ENCODE measurements at places on chromosomes 6 and 20.

- no peak for DNase-seq
Observed at GRCh38 chr20:44572551-44573500, 9.6 kb upstream of the PKIG start.

DNA sequence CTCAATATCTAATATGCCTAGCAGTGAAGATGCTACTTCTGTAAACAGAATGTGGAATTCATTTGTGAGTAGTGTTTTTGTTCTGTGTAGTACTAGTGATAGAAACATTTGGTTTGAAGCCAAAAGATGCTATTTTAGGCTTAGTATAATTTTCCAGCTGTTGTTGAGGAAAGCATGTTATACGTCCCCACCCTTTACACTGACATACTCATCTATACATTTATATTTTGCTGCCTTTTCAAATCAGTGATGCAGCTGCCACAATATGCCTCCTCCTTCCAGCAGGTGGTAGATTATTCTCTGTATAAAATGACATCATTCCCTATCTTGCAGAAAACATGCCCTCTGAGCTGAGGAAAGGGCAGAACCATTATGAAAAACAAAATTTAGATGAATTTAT, 1217.6 kb upstream of the GJE1 start:
- DNase-seq = no peak

GRCh38 chr20:32075534-32075933, 23.5 kb downstream of the HCK start:
- DNase-seq = no peak

DNA sequence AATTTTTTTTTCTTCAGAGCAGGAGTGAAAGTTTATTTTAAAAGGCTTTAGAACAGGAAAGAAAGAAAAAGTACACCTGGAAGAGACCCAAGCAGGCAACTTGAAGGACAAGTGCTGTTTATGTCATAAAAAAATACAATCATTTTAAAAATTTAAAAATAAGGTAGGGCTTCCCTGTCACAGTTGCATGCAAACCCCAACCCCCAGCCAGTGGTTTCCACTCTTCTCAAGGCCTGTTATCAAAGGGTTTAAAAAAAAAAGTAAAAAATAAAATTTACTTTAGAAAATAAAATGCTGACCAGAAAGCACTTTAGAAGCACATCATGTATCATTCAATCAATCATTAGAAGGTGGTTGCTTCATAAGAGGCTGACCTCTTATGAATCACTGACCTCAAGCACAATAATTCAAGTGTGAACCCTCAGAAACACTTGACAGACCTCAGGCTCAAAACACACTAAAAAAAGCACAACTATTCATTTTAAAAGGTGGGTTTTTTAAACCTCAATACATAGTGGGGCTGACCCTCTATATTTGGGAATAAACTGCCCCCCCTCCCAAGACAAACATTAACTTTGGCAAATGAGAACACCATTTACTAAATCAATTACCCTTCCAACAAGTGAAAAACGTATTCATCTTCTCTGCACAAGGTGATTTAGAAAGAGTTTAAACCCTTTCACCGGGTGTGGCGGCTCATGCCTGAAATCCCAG, 15.6 kb downstream of the ILRUN start:
- DNase-seq = no peak

DNA sequence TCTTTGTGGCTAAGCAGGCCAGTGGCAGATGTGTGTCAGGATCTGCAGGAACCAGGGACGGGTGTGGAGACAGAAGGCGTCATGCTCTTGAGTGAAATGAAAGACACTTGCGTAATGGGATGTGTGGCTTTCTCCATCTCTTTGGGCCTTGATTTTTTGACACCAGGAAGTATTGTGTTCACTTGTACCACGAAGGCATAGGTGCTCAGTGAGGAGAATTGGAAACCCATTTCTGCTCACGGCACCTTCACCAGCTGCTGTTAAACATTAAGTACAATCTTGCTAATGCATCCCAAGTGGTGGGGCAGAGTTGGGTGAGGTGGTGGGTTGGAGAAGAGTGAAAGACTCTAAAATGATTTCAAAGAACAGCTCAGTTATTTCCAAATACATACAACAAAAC, 30.0 kb downstream of the GJA10 start:
- no peak for DNase-seq

DNA sequence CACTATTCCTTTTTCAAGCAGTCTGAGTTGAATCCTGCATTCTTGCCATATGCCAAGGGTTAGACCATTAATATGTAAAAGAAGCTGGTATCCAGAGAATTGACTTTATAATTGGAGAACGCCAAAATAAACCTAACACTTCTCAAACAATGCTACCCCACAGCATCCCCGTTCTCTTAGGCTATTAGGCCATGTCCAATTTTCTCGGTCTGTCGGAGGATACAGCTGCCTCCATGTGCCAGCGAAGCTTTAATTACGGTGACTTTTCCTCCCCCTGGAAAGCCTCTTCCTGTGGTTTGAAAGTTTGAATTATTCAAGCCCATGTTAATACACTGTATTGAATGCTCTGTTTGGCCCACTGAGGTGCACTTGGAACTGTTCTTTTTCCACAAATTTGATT, 60.5 kb downstream of the HS3ST5 start:
- DNase-seq = no peak

- no peak for DNase-seq
Observed at GRCh38 chr6:26354162-26354561, 10.8 kb upstream of the BTN3A2 start.

DNA sequence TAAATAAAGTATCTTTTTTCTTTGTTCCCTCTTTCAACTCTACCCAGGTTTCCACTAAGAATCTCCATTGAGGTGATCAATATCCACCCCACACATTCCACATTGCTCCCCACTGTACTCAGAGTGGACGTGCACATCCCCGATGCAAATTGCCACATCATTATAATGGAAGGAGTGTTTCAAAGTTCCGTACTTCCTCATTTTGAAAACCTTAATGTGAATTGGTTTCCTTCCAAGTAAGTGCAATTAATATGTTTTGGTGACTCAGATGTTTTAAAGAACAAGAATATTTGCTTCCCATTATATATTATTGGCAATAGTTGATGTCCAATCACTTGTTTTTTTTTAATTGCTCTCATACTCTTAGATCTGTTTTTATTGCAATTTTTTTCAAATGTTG, 463.6 kb downstream of the HACE1 start:
- DNase-seq = no peak

DNA sequence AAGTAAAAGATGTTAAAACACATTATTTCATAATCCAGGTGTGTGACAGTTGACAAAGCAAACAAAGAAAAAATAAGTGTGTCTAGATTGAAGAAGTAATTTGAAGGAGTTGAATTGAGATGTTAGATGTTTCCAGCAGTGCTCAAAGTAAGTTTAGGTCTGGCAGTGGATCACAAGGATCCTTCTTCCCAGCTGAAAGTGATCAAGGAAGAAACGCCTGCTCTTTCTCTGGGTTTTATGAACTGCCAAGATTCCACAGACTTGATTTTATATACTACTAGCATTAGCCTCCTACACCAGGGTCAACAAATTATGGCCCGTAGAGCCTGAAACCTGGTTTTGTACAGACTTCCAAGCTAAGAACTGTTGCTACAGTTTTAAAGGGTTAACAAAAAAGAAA, 30.3 kb downstream of the STX7 start:
- no peak for DNase-seq

DNA sequence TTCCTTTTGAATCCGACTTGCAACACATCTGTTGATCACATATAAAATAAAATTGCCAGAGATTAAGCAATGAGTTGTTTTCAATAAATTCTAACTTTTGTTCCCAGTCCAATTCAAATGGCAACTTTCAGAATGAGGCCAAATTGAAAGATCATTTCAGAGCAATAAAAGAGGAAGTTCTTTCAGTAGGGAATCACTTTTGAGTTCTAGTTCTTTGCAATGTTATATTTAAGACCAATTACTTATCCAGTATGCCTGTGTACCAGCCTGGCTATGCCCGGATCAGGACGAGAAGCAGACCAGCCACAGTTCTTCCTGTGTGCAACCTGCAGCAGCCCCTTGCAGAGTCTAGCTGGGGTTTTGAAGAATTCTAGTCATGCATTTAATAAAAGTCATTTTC, 232.5 kb downstream of the BTBD9 start:
- DNase-seq = no peak

- DNase-seq = no peak
Observed at GRCh38 chr6:56802584-56802983, 152.3 kb upstream of the BEND6 start.

GRCh38 chr6:166692723-166693302, 65.8 kb upstream of the RPS6KA2 start:
- no peak for DNase-seq

GRCh38 chr6:23589811-23590210, 536.2 kb upstream of the NRSN1 start:
- DNase-seq = no peak

GRCh38 chr20:21101453-21101931, 4.7 kb downstream of the LINC00237 start:
- DNase-seq = no peak

DNA sequence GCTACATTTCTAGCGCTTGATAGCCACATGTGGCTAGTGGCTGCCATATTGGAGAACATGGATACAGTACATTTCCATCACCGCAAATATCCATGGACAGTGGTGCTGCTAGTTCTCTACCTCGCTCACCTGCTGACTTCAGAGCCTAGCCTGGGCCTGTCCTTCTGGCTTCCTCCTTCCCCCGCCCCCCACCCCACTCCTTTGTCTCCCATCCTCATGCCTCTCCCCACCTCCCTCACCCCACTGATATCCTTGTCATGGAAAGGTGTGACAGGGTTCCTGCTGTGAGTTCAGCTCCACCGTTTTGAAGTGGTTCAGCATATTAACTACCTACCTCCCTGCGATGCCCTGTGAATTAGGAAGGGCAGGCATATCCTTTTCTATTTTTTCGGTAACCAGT, 14.2 kb downstream of the NKX2-2 start:
- no peak for DNase-seq

DNA sequence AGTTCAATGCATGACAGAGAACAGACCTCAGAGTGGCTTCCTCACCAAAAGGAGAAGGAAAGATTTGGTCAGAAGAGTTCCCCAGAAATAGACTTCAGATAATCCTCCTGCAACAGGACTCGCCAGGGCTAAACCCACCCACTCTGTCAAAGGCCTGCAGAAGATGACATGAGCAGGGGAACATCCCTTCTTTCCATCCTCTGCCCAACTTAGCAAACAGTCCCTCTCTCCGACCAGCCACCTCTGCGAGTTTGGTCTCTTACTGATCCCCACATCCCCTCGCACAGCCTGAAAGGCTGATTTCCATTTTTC, 7.5 kb downstream of the NFATC2 start:
- no peak for DNase-seq

DNA sequence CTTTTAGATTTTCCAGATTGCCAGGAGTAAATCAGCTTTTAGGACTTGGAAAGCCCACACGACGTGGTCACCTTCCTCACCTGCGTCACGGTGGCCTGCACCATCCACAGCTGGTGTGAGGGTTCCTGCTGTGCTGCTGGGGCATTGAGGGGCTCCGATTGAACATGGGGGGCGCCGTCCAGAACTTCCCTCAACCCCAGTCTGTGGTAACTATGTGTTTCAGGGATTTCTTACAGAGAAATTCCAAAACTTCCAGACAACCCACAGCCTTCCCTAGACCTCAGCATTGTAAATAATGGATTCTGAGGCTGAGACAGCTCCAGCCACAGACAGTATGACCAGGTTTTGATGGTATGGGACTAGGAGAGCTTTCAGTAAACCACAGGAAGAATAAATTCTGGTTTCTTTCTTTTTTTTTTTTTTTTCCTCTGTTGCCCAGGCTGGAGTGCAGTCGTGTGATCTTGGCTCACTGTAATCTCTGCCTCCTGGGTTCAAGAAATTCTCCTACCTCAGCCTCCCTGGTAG, 46.7 kb upstream of the IRF4 start:
- DNase-seq = no peak

DNA sequence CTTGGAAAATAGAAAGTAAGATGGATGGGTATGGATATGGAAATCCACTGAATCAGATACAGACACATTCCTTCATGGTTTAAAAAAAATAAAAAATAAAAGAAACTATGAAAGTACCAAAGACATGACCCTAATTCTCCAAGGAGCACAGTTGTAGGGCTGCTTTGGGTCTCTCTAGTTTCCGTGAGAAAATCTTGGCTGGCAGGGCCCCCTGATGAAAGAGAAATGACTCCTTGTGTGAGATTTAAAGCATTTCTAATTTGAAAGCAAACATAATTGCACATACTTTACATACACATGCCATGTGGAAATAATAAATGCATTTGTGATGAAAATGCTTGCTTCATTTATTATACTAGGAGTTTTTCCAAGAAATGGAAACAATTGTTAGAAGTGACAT, 593.9 kb upstream of the BTBD3 start:
- DNase-seq = no peak

All from stimulated activated CD8-positive, alpha-beta memory T cell treated with anti-CD3 and anti-CD28 coated beads, Interleukin-7, amount 100 ng/mL, for 1 hour (primary cell).